ENCODE measurements at places on chromosomes 7 and 10. TPM values are rescaled to one million over a fixed set of nuclear protein-coding genes. Genes with fewer than 3 reads are reported as not detected.

The TMEM130 gene
- total RNA-seq, result not detected

The PRPS1L1 gene
- total RNA-seq, result not detected

- H3K4me3 ChIP-seq, result no peak overlapping the region
- no peak overlapping the region for H3K27ac ChIP-seq
- no peaks in the 10 kb centered on the region for H3K4me1 ChIP-seq
- H3K36me3 ChIP-seq, result no peaks in the 10 kb centered on the region
- peaks cover 4% of the 10 kb centered on the region for H3K27me3 ChIP-seq
Measured at GRCh38 chr7:16484453-16485158, 19.1 kb upstream of the SOSTDC1 start.

GRCh38 chr10:129655007-129655678 lies 188.1 kb downstream of the MGMT start:
- H3K27ac ChIP-seq, result no peak overlapping the region
- no peak for DNase-seq
- no peaks in the 10 kb centered on the region for H3K27me3 ChIP-seq

GRCh38 chr10:71285180-71285545 lies 33.9 kb upstream of the SLC29A3 start:
- no peak for DNase-seq
- H3K27me3 ChIP-seq, result no peaks in the 10 kb centered on the region
- H3K4me3 ChIP-seq, result no peak overlapping the region
